ENCODE measurements at places on chromosomes 6 and 20.

DNA sequence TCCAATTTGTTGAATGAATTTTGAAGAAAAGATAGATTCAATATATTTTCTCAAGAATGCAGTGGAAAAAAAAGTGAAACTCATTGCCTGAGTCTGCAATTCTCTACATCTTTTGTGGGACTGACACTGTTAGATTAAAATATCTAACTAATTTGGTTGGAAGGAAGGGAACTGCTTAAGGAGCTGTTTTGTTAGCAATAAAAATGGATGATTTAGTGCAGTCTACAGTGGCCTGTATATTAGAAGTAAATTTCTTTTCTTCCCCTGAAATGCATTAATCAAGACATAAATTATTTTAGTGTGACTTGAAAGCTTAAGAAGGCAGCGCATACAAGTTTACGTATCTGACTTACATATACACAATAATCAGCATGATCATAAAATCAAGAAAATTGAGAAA lies 1332.6 kb downstream of the EPHA7 start:
- no peak for DNase-seq

GRCh38 chr6:132888701-132889100 lies 74.3 kb downstream of the RPS12 start:
- no peak for DNase-seq

- no peak for DNase-seq
Observed at GRCh38 chr20:51799401-51799860, 2.9 kb downstream of the SALL4 start.

DNA sequence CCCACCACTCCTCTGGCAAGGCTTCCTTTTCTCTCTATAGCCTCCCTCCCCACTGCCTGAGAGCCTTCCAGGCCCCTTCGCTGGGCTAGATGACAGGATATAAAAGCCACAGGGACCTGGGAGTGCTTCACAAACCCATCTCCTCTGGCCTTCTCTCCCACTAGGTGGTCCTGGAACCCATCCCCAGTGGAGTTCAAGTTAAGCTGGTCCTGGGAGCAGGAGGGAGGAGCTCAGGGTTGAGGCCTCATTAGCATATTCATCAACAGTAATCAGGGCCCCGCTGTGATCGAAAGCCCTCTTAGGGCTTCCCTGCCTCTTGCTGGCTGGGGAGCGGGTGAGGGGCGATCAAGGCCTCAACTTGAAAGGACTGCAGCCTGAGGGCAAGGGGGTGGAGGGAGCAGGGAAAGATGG lies 9.1 kb downstream of the EBF4 start:
- no peak for DNase-seq

DNA sequence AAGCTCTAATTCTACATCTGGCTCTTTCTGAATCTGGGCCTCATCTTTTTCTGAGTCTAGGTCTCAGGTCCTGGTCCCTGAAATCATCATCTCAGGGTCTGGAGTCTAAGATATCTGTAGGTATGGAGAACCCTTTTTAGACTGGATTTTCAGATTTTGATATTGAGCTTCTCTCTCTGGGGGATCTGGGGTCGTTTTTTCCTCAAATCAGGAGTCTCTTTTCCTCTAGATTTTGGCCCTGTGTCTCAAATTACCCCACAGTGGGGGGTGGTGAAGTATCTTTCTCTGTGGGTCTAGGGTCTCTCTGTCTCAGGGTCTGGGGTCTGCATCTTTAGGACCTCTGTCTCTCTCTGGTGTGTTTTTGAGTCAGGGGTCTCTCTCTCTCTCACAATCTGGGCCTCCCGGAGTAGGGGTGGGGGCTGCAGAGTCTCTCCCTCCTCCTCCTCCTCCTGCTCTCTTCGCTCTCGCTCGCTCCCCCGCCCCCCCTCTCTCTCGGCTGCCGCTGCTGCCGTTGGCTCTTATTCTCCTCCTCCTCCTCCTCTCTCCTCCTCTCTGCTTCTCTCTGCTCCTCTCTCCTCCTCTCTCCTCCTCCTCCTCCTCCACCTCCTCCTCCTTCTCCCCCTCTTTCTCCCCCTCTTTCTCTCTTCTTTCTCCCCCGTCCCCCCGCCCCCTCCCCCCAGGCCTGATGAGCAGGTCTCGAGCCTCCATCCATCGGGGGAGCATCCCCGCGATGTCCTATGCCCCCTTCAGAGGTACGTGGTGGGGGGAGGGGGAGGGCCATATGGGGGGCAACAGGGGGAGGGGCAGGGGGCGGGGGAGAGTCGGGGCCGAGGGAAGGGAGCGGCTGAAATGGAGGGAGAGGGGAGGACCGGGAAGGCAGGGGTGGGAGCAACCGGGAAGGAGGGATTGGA lies at the start of gene SYNGAP1:
TSS of gene SYNGAP1 (plus strand) at position 486 of the 911 bp plus-strand sequence. CDS start at position 686, 200 bp downstream.
- DNase-seq = no peak

GRCh38 chr20:23637282-23638221 lies at the start of gene CST3:
TSS of gene CST3 (minus strand) at chr20:23637955. CDS start at chr20:23637862, 93 bp downstream.
- DNase-seq = no peak

GRCh38 chr20:62755817-62756724 lies 40.2 kb upstream of the MRGBP start:
- no peak for DNase-seq

DNA sequence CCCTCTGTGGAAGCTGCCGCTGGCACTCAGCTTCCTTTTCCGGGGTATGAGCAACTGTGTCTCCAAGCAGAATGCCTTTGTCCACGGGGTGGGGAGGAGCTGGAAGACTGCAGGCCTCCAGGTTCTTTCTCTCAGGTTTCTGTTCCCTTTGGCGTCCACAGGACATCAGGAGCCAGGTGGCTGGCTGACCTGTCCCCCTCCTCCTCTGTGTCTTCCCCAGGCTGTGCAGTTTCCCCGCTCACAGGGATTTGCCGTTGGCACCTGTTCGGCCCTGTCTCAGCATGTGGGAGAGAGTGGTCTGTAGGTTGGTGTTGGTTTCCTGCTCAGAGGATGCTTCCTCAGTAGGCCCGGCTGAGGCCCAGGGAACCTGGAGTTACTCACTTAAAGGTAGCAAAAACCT lies 43.5 kb downstream of the CDS2 start:
- no peak for DNase-seq

GRCh38 chr20:23127506-23128279 lies 41.6 kb upstream of the CD93 start:
- no peak for DNase-seq

DNA sequence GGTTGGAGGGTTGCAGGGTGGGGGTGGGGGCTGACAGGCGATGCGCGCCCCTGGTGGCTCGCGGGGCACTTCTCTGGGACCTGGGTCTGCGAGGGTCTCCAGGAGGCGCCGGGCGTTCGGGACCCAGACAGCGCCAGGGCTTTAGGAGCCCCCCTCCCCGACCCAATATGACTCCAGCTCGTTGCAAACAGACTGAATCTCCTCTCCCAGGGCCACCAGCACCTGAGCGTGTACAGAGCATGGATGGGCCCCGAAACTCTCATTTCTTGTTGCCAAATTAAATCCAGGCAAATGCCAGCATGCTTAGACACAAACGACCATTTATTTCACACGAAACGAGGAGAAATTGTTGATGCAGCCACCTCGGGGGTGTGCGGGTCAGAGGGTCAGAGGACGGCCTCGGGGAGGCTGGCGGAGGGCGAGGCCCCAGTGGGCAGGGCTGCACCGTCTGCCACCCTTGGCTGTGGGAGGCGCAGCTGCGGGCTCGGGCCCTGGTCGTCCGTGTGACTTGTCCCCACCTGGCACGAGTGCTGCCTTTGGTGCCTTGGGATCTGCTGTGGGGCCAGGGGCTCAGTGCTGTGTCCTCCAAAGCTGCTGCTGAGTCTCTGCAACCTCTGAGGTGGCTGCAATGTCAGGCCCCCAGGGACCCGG lies 20.9 kb upstream of the GATA5 start:
- no peak for DNase-seq

DNA sequence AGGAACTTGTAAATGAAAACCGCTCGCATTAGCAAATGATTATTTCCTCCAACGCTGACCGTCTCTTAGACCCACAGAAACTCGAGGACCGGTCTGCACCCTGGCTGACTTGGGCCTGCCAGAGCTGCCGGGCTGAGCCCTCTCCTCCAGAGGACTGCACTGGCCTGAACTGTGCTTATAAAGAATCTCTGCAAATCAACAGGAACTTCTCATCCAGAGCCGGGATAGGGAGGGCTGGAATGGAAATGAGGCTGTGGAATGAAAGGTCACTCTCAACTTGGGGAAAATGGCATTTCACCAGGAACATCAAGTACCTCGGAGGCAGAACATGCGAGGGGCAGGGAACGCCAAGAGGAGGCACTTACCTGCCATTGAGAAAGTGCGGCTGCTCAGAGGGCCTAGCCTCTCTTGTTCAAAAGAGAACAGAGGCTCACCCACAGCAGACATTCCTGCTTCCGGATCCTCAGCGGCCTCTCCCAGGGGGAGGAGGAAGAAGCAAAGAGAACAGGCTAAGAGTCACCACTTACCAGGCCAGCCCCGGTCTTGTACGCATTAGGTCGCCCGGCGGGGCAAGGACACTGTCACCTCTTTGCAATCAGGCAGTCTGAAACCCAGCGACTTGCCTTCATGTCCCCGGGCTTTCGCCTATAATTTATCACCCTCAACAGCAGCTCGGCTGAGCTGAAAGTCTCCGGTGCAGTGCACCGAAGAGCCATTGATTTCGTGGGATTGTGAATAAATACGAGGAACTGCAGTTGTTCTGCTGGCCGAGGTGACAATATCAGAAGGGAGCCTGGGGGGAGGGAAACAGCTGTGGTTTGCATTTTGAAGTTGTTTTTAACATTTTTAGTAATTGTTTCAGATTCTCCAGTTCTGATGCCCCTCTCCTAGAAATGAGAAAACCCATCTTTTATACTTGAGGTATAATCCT lies 37.6 kb downstream of the ZMYND8 start:
- no peak for DNase-seq

DNA sequence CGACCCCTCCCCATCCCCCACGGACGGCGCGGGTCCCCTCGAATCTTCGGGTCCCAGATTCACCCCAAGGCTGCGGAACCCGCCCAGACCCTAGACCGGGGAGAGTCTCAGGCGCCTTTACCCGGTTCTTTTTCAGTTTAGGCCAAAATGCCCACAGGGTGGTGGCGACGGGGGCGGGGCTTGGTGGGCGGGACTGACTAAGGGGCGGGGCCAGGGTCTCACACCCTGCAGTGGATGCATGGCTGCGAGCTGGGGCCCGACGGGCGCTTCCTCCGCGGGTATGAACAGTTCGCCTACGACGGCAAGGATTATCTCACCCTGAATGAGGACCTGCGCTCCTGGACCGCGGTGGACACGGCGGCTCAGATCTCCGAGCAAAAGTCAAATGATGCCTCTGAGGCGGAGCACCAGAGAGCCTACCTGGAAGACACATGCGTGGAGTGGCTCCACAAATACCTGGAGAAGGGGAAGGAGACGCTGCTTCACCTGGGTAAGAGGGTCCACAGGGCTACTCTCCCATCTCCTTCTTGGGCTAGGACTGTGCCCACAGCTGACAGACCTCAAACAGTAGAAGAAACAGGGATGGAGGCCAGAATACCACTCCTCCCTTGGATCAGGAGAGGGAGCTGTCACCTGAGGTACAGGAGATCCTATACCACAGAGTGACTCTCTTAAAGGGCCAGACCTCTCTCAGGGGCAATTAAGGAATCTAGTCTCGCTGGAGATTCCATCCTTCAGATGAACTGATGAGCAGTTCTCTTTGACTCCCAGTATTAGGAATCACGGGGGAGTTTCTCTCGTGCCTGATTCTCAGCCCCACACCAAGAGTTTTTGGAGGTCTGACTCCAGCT lies 942 bp downstream of the HLA-E start:
- peak; percentile 76 for DNase-seq

GRCh38 chr6:166957805-166958076 lies 1.4 kb upstream of the RNASET2 start:
- no peak for DNase-seq

GRCh38 chr6:146851837-146852236 lies 253.1 kb downstream of the ADGB start:
- no peak for DNase-seq

- no peak for DNase-seq
Observed at GRCh38 chr6:132088150-132088549, 137.0 kb upstream of the CCN2 start.

GRCh38 chr20:37552415-37552814 lies 24.7 kb upstream of the BLCAP start:
- no peak for DNase-seq

DNA sequence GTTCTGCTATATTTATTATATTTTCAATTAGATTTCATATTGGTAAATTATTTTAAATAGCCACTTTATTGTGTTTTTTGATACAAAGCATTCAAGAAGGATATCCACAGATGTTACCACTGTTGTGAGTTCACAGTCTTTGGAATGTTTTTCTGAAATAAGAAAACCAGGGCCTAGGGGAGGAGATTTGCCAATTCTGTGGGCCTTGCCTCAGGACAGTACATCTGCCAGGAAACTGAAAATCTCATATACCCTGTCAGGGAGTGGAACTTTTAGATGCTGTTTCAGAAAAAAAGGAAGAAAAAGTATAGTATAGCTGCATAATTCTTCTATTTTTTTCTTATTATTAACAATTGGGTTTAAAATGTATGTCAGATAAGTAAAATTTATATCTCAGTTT lies 995.9 kb upstream of the ADGRB3 start:
- no peak for DNase-seq

DNA sequence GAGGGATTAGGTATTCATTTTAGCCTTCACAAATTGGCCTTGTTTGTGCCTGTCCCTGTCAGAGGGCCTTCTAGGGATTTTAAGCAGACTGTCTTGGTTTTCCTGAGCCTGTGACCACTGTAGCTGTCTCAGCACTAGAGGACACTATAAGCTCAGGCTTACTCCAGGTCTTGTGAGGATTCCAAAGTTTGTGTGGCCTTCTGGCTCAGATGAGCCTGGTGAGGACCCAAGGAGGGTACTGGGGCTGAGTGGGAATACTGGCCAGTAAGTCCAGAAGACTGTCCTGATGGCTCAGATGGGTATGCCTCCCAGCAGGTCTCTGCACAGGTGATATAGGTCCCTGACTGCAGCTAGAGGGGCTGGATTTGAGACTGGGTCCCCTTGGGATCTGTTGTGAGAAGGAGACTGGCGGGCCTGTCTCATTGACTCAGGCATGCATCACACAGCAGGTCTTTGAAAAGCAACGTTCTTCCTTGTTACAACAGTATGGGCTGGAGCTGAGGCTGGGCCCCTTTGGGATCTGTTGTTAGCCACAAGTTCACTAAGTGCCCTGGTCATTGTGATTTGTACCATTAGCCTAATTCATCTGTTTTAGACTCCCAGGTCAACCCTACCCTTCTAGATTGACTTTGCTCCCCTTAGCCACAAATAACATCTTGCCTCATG lies 26.3 kb upstream of the TFB1M start:
- DNase-seq = no peak

DNA sequence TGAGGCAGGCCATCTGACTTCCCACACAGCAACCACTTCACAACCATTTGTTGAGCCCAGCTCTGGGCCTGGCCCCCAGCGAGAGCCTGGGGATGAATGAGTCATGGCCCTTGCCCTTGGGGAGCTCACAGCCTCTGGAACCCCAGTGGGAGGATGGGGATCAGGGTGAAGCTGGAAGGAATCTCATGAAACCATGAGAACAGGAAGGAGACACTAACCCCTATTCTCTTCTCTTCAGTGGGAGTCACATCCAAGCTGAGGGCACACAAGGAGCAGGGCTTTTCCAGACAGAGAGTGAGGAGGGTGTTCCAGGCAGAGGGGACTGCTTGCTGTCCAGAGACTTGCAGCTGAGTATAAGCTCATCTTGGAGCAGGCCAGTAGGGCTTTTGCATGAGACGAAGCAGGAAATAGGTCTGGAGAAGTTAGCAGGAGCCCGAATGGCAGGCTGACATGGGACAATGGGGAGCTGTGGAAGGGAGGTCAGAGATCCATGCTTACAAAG lies 7.5 kb downstream of the FOXS1 start:
- DNase-seq = no peak

All from NK-92 treated with Interleukin-12 subunit alpha and Interleukin-12 subunit beta, amount 100 ng/mL, for 24 hours (cell line).